ENCODE measurements at places on chromosomes 7 and 10. TPM values are rescaled to one million over a fixed set of nuclear protein-coding genes. Genes with fewer than 3 reads are reported as not detected.

The MSMB gene
- not detected for total RNA-seq

The C10orf105 gene
- 0.31 TPM for total RNA-seq

The AGR3 gene
- not detected for total RNA-seq

The CALHM3 gene
- total RNA-seq: not detected

The PRRT4 gene
- not detected for total RNA-seq

The SPAM1 gene
- not detected for total RNA-seq

The POM121L12 gene
- total RNA-seq: not detected

The TBX20 gene
- not detected for total RNA-seq

The MMP21 gene
- 0.29 TPM for total RNA-seq

The AQP1 gene
- 0.83 TPM for total RNA-seq

The FZD1 gene
- 0.17 TPM for total RNA-seq

The UCMA gene
- total RNA-seq: not detected

The CHST3 gene
- total RNA-seq: not detected

The SLF2 gene
- total RNA-seq: 19.3 TPM

The IL2RA gene
- total RNA-seq: 51.7 TPM

The FAM237B gene
- not detected for total RNA-seq

The POLR1F gene
- 25.1 TPM for total RNA-seq

All from T-helper 17 cell (primary cell).